ENCODE measurements at places on chromosomes 1 and 21. TPM values are rescaled to one million over a fixed set of nuclear protein-coding genes. Genes with fewer than 3 reads are reported as not detected.

DNA sequence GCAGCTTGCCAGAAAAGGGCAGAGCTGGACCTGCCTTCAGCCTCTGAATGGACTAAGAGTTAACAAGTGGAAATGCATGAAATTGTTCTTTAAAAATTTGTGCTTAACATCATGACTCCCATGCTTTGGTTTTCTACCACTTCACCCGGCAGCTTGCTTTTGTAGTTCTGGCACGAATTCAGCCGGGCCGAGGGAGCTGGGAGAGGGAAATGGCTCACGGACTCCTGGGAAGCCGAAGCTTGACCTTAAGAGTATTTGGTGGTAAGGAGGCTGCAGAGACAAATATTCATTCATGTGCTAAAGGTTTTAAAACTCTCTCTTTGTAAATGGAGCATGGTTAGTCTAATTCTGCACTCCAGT, 17.2 kb upstream of the GFI1 start:
- no peaks in the 10 kb centered on the region for H3K4me1 ChIP-seq
- no peak for DNase-seq
- H3K4me3 ChIP-seq, result no peak overlapping the region
- no peak overlapping the region for H3K27ac ChIP-seq
- H3K36me3 ChIP-seq, result no peaks in the 10 kb centered on the region

- no peaks in the 10 kb centered on the region for H3K27me3 ChIP-seq
- peaks cover 7% of the 10 kb centered on the region for H3K4me1 ChIP-seq
- peak within 1 kb of the TSS; percentile 21 for H3K4me3 ChIP-seq
- DNase-seq, result peak; percentile 65
These were observed at the start of the genes PLA2G2C and UBXN10 for GRCh38 chr1:20185834-20186782. PLA2G2C (minus strand) TSS chr1:20186518; CDS start chr1:20177363, 9,155 bp downstream. UBXN10 (plus strand) TSS chr1:20186096; CDS start chr1:20190562, 4,466 bp downstream.

DNA sequence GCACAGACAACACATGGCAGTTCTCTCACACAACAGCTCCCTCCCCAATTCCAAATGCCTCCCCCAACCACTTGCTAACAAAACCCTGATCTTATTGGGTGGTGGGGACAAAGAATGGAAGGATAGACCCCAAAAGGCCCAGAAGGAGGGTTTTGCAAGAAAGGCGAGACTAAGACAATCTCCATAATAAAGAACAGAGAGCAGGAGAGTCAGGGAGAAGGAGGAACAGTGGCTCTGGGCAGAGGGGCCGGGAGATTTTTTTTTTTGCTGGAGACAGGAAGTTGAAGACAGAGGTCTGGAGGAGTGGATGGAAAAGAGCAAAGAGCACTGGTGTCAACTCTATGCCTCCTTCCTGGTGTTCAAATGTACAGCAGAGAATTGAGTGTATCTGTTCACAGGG, 6.5 kb upstream of the C1QA start:
- peaks cover 56% of the 10 kb centered on the region for H3K27me3 ChIP-seq
- no peaks in the 10 kb centered on the region for H3K36me3 ChIP-seq
- DNase-seq, result no peak

Gene SMIM1
- 33.6 TPM for total RNA-seq

Gene LMX1A
- total RNA-seq, result not detected

Gene NFASC
- total RNA-seq, result 1.0 TPM

Gene ILDR2
- 3.4 TPM for total RNA-seq

Gene ESRRG
- 15.8 TPM for total RNA-seq

Gene ZFP69B
- total RNA-seq, result 3.2 TPM

Gene CD1D
- 3.9 TPM for total RNA-seq
